ENCODE measurements at places on chromosomes 6 and 20. TPM values are rescaled to one million over a fixed set of nuclear protein-coding genes. Genes with fewer than 3 reads are reported as not detected.

The SPEF1 gene
- total RNA-seq: under 0.01 TPM

The ZC2HC1B gene
- total RNA-seq: not detected

The ULBP1 gene
- under 0.01 TPM for total RNA-seq

The MOG gene
- not detected for total RNA-seq

The HLA-DQB2 gene
- total RNA-seq: not detected

The CRYBG1 gene
- total RNA-seq: 7.6 TPM

The DLK2 gene
- 0.76 TPM for total RNA-seq

The LEMD2 gene
- total RNA-seq: 24.6 TPM

The COL21A1 gene
- 1.2 TPM for total RNA-seq

The GGTLC1 gene
- total RNA-seq: not detected

The HCRTR2 gene
- not detected for total RNA-seq

The CRNKL1 gene
- total RNA-seq: 20.4 TPM

The DAAM2 gene
- total RNA-seq: 0.13 TPM

The EPPIN gene
- not detected for total RNA-seq

The SENP6 gene
- total RNA-seq: 37.8 TPM

The NRN1 gene
- 28.1 TPM for total RNA-seq

The OARD1 gene
- 6.7 TPM for total RNA-seq

The RBPJL gene
- not detected for total RNA-seq

The STMND1 gene
- total RNA-seq: not detected

The WFDC12 gene
- not detected for total RNA-seq

The FNDC11 gene
- 1.3 TPM for total RNA-seq

The TBX18 gene
- 1.2 TPM for total RNA-seq

The CGA gene
- total RNA-seq: not detected

The CEP85L gene
- total RNA-seq: 11.5 TPM

All from dermis microvascular lymphatic vessel endothelial cell (primary cell).